ENCODE measurements at places on chromosomes 7 and 10. TPM values are rescaled to one million over a fixed set of nuclear protein-coding genes. Genes with fewer than 3 reads are reported as not detected.

Gene AP3M1
- total RNA-seq: 26.3 TPM

Gene DGKI
- total RNA-seq: 7.2 TPM

Gene VSTM2A
- total RNA-seq: not detected

Gene NYAP1
- total RNA-seq: 0.59 TPM

Gene SYCE1
- 0.84 TPM for total RNA-seq

DNA sequence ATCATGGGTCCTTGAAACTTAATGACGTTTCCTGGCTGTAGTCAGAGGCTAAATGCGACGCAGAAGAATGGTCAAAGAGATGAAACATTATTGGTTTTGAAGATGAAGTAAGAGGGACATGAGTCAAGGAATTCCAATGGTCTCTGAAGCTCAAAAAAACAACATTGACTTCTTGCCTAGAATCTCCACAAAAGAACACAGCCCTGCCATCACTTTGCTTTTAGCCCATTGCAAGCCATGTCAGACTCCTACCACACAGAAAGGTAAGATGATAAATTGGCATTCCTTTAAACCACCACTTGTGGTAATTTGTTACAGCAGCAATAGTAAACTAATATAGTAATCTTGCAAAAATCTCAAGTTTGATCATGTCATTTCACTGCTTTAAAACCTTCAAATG, 109.4 kb downstream of the TMEM26 start:
- no peak for DNase-seq

- DNase-seq: no peak
Measured at GRCh38 chr10:77361831-77362230, 275.8 kb downstream of the KCNMA1 start.

DNA sequence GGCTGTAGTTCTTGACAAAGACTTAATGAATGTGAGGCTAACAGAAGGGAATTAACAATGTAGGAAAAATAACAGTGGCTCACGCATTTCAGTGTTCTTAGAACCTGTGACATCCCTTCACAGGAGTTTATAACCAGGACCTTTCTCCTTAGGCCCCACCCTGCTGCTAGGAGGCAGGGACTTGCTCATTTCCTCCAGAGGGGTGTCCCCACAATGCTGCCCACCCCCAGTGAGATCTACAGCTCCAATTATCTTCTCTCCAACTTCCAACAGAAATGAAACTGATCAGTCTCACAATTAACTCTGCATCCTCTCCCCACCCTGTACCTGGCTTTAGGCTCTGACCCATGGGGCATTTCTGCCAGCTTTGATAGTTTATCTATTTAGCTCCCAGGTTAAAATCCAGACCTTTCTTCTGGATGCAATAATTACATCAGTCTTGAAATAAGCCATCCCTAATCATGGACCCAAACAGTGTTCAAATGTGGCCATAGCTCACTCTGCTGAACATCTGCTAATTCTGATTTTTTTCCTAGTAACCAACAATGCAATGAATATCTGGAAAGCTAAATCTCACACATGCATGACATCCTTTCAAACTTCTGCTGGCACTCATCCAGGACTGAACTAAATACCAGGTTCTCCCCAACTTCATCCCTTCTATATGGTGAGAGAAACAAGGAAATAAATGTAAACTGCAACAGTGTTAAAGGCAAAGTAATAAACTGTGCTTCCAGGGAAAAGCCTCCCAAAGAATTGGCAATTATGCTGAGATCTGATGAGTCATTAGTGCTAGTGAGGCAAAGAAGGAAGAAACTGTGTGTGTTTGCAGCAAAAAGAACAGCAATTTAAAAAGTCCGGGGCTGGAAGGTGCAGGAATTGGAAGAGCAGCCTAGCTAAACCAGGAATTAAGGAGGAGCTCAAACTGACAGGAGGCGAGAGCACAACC, 64.6 kb downstream of the HERPUD2 start:
- no peak for DNase-seq

- DNase-seq: no peak
Measured at GRCh38 chr7:51482976-51483375, 166.4 kb upstream of the COBL start.

GRCh38 chr7:105600720-105601550, 19.6 kb upstream of the EFCAB10 start:
- DNase-seq: no peak

DNA sequence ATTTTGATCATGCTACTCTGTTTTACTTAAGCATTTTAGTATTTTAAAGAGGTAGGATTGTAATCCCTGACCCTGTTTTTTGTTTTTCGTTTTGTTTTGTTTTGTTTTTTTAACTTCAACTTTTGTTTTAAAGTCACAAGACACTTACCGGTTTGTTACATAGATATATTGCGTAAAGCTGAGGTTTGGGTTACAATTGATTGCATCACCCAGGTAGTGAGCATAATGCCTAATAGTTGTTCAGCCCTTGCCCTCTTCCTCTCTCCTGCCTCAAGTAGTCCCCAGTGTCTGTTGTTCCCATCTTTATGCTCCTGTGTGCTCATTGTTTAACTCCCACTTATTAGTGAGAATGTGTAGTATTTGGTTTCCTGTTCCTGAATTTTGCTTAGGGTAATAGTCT, 93.1 kb upstream of the TEX47 start:
- no peak for DNase-seq

- DNase-seq: no peak
Measured at GRCh38 chr10:70684374-70684773, 12.1 kb downstream of the ADAMTS14 start.

DNA sequence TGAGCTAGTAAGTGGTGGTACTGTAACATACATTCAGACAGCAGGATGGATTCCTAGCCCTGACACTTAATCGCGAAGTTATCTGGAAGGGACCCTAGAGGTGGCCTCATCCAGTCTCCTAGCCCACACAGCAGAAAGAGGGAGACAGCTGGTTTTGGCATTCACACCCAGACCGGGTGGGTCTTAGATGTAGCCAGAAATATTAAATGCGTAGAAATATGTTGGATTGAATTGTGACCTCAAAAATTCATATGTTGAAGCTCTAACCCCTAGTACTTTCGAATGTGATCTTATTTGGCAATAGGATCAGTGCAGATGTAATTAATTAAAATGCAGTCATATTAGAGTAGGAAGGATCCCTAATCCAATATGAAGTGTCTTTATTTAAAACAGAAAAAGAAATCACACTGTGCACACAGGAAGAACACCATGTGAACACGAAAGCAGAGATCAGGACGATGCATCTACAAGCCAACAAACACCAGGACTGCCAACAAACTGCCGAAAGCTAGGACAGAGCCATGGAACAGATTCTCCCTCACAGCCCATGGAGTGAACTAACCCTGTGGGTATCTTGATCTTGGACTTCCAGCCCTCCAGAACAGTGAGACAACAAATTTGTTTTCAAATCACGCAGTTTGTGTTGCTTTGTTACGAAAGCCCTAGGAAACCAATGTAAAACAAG, 2.9 kb upstream of the XPNPEP1 start:
- DNase-seq: no peak

- DNase-seq: peak; percentile 20
Measured at GRCh38 chr7:44380831-44381493, 55.6 kb upstream of the CAMK2B start.

GRCh38 chr7:132650498-132650897, 74.2 kb upstream of the PLXNA4 start:
- DNase-seq: no peak
